Right cardiac atrium (tissue), 5 donors: ENCODE measurements at places on chromosomes 2 and 18. TPM values are rescaled to one million over a fixed set of nuclear protein-coding genes. Genes with fewer than 3 reads are reported as not detected.

DNA sequence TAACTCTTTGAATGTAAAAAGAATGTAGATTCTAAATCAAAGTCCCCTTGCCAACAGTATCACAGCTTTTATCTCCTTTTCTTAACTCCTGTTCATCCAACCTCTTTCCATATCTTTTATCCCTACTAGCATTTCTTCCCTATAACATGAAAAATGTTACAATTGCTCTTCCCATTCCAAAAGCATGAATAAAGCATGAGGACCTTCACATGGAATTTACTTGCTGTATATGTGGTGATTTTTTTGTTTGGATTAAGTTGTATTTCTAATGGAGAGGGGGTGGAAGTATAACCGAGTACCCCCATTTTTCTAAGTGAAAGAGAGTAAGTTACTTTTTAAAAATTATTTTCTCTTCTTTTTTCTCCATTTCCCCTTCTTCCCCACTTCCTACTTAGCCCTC, 94.9 kb upstream of the RBBP8 start:
- no peak for DNase-seq

GRCh38 chr2:128275498-128276045, 43.1 kb downstream of the HS6ST1 start:
- peak; percentile 30 for DNase-seq

- peak; percentile 69 for DNase-seq
Measured at GRCh38 chr2:229417176-229417575, 146.1 kb upstream of the PID1 start.

Gene RPS27A
- polyA plus RNA-seq, result 986 TPM

Gene PNO1
- polyA plus RNA-seq, result 7.0 TPM

Gene CYS1
- 6.7 TPM for polyA plus RNA-seq

Gene SPC25
- not detected for polyA plus RNA-seq
